Fibroblast of skin of left quadriceps (primary cell): ENCODE measurements at places on chromosomes 2 and 18.

GRCh38 chr2:197191940-197192322 is 118.6 kb downstream of the ANKRD44 start:
- no peak for DNase-seq

DNA sequence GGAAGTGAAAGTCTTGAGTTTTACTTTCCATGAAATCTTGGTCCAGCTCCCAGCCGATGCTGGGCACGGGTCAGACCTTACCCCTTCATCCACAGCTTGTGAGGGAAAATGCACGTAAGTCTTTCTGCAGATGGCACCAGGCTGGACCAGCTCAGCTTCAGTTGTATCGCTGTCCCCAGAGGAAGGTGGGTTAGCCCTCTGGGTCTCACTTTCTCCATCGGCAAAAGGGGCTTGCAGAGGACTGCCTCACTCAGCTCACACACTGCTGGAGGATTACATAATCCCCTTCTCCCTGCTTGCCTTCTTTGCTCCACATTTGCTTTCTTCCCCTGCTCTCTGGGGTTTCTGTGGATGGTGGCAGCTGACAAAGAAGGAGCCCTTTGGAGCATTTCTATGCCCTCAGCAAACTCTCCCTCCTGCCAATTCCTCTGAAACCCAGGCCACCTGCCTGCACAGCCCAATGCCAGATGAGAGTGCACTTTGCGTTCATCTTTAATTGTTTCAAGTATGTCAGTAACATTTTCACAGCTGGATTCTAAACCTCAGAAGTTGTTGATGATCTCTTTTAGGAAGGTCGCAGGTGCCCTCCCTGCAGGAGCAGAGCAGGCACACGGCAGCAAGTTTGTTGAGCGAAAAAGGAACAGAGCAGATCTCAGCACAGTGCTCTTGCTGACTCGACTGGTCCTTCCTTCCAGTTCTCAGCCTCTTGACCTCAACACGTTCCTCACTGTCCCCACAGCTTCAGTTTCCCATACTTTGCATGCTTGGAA is 155.6 kb upstream of the GLI2 start:
- no peak for DNase-seq

DNA sequence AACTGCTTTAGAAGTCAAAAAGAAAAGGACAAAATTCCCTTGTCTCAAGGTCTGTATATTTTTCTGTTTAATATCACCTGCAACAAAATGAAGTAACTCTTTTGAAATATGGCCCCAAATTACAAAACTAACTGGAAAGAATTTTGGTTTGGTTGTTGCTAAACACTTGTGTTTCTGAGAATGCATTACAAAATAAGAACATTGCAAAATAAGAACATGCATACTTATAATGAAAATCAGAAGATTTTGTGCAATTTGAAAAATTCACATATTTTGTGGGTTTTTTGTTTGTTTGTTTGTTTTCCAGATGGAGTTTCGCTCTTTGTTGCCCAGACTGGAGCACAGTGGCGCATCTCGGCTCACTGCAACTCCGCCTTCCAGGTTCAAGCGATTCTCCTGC is 21.8 kb downstream of the NDUFB3 start:
- no peak for DNase-seq

- DNase-seq: no peak
Measured at GRCh38 chr2:204479557-204479956, 65.7 kb upstream of the PARD3B start.

- DNase-seq: no peak
Measured at GRCh38 chr2:140797718-140798117, 1333.1 kb downstream of the LRP1B start.

- peak; percentile 33 for DNase-seq
Measured at GRCh38 chr18:62183578-62184195, 3.2 kb downstream of the PIGN start.

- DNase-seq: no peak
Measured at GRCh38 chr2:145740302-145740701, 1220.4 kb upstream of the ZEB2 start.

GRCh38 chr18:69705987-69706386 is 241.7 kb downstream of the CD226 start:
- DNase-seq: no peak

- no peak for DNase-seq
Measured at GRCh38 chr2:177765698-177766097, 306.9 kb downstream of the PDE11A start.

DNA sequence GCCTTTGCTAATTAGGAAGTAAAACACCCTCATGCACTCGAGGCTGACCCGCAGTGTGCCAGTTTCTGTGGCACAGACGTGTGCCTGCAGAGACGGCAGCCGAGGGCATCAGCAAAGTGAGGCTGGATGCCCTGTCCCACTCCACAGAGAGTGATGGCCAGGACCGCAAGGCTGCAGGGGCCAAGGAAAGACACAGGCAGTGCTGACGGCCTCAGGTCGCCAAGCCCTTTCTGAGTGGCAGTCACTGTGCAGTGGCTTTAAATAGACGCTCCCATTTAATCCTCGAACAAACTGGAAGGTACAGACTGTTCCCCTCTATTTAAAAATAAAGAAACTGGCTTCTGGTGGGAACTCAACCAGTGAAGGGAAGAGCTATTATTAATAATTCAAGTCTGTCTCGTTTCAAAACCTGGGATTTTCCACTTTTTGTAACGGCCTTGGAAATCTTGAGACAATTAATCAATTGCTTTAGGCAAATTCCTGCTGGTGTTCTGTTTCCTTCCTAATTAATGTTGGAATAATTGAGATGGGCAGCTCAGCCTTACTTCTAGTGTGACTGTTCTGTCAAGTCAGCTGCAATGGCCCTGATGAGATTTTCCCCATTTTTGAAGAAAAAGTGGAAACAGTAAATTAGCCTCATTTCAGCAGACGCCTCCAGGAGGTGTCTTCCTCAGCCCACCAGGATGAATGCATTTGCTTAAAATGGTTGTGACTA is 644.6 kb upstream of the RAB6C start:
- no peak for DNase-seq

- DNase-seq: no peak
Measured at GRCh38 chr2:173079141-173079540, 3.5 kb downstream of the MAP3K20 start.

- no peak for DNase-seq
Measured at GRCh38 chr2:218422403-218423086, 3.6 kb downstream of the VIL1 start.

DNA sequence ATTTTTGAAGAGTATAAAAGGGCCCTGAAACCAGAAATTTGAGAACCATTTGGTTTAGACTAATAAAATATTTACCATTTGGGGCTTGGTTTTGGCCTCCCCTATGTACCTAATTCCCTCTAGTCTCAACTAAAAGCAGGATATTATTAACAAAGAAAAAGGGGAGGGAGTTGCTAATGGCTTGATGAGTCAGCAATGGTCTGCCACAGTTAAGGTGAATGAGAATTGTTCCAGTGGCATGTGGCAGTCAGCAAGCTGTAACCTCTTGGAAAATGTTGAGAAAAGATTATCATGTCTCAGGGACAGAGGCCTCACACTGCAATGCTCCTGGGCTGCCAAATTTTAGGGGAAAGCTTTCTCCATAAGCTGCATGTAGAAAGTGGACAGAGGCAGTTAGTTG is 20.1 kb upstream of the SLC39A10 start:
- no peak for DNase-seq

GRCh38 chr2:189997016-189997415 is 65.5 kb downstream of the MSTN start:
- DNase-seq: no peak

DNA sequence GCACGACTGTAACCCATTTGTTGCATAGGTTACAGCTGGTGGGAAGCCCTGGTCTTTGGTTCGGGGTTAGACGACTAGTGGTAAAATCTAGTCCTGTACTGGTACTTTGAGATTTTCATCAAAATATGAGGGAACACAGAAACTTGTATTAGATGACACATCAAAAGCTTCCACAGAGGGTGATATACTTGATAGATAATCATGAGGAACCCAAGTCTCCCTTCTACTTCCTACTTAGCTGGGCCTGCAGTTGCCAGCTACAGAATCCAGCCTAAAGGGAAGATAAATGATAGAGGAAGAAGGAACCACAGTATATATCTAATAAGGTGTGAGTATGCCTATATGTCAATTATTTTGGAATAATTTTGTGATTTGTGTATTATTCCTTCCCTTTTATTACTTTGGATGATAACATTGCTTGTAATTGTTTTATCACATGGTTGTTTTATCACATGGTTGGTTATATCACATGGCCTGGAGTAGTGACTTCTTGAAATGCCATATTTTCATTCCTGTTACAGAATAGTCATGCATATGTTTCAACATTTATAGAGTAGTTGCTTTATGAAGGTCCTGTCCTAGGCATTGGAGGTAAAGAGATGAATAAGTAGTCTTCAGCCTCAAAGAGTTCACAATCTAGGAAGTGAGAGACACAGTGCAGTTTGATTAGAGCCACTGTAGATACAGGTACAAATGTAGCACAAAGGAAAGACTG is 2.9 kb downstream of the AGPS start:
- DNase-seq: no peak

DNA sequence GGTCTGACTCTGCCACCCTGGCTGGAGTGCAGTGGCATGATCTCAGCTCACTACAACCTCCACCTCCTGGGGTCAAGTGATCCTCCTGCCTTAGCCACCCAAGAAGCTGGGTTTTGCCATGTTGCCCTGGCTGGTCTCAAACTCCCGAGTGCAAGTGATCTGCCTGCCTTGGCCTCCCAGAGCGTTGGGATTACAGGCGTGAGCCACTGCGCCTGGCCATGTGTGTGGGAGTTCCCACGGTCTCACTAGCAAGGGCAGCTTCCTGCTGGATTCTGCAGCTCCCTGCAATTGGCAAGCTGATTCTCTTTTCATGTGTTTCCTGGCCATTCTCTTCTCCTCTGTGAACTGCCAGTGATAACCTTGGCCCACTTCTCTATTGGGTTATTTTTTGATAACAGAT is 84.0 kb downstream of the USP40 start:
- DNase-seq: no peak

- DNase-seq: no peak
Measured at GRCh38 chr2:11738589-11739436, 7.6 kb upstream of the LPIN1 start.

- no peak for DNase-seq
Measured at GRCh38 chr2:237629188-237629534, 1.8 kb downstream of the LRRFIP1 start.

DNA sequence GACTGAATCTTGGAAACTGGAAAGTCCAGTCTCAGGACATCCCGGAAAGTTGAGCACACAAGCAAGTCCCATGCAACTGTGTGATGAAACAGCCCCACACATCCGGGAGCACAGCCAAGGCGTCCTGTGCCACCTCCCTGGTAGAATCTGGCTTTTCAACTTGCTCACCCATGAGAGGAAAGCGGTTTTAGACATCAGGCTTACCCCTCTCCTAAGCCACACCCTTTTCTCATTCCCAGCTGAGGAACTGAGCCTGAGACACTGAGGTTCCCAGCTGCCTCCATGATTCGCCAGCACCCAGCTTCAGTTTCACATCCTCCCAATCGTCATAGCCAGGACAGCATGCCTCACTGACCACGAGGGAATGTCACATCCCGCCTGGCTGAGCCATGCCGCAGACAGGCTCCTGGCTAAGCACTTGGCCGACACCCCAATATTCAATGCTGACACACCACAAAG is 60.3 kb downstream of the STEAP3 start:
- DNase-seq: peak; percentile 44

DNA sequence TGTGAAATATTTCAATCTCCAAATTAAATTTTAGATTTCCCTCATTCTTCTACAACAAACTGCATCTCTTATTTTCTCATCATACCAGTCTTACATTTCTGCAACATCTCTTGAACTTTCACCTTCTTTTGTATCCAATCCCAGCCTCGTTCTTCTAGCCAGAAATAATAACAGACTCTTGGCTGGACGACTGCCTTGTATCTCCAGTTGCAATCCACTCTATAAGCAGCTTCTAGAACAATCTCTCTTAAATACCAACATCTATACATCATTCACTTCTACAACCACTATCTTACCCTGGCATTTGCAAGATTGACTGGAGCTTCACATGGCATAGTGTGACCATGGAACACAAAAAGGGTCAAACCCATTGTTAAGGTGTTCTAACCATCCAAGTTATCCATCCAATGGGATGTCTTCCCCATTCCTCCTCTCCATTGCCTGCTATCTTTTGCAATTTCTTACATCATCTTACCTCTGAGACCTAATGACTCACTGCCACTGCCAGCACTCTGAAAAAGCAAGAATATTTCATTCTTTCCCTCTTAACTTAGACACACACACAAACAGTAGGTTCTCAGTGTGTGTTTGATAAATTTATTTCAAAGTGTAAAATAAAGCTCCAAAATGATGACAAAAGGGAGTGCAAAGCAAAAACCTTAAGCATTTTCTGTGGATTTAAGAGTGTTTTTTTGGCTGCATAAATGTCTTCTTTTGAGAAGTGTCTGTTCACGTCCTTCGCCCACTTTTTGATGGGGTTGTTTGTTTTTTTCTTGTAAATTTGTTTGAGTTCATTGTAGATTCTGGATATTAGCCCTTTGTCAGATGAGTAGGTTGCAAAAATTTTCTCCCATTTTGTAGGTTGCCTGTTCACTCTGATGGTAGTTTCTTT is 145.6 kb downstream of the METTL4 start:
- no peak for DNase-seq

DNA sequence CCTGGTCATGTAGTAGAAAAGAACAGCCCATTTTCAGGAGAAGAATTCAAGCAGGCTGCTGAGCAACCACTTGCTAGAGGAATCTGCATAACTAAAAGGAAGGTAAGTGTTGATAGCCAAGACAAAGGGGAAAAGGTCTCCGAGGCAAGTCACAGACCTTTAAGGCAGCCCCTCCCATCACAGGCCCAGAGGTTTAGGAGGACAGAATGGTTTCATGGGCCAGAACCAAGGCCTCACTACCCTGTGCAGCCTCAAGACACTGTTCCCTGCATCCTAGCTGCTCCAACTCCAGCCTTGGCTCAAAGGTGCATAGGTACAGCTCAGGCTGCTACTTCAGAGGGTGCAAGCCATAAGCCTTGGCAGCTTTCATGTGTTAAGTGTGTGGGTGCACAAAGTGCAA is 238.6 kb upstream of the CYP26B1 start:
- DNase-seq: no peak

- DNase-seq: no peak
Measured at GRCh38 chr2:15973481-15974401, 33.4 kb downstream of the MYCN start.

DNA sequence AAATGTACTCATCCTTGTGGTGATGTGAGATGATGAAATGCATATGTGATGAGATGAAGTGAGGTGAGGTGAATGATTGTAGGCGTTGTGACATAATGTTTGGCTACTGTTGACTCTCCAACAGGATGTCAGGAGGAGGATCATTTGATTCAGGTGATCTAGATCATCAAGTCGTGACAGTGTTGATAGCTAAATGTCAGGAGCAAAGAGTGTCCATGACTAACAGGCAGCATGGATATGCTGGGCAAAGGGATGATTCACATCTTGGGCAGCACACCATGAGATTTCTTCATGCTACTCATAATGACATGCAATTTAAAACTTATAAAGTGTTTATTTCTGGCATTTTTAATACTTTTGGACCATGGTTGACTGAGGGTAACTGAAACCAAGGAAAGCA is 40.2 kb upstream of the UBXN4 start:
- DNase-seq: no peak

GRCh38 chr18:374721-375168 is 106.9 kb upstream of the THOC1 start:
- no peak for DNase-seq
